ENCODE measurements at places on chromosomes 7 and 10. TPM values are rescaled to one million over a fixed set of nuclear protein-coding genes. Genes with fewer than 3 reads are reported as not detected.

The GPNMB gene
- total RNA-seq = 479 TPM

The HPSE2 gene
- total RNA-seq = not detected

The VGF gene
- not detected for total RNA-seq

The ERVW-1 gene
- total RNA-seq = not detected

The TBXAS1 gene
- total RNA-seq = 2.4 TPM

The GIMAP5 gene
- not detected for total RNA-seq

The THSD7A gene
- total RNA-seq = 2.5 TPM

The SFTPA1 gene
- not detected for total RNA-seq

The C10orf62 gene
- total RNA-seq = not detected

The DMBT1 gene
- under 0.01 TPM for total RNA-seq

The DPP6 gene
- total RNA-seq = not detected

The MGAM2 gene
- total RNA-seq = not detected

The PPP1R3C gene
- total RNA-seq = 92.6 TPM
